NCI-H510A treated with DMSO at 0.1 percent for 48 hours (cell line): ENCODE measurements at places on chromosomes 1 and 21.

- DNase-seq, result no peak
Measured at GRCh38 chr1:235553112-235553551, 48.9 kb upstream of the B3GALNT2 start.

- no peak for DNase-seq
Measured at GRCh38 chr1:218660678-218661053, 315.5 kb downstream of the TGFB2 start.

- DNase-seq, result no peak
Measured at GRCh38 chr1:205410581-205411298, 11.1 kb downstream of the LEMD1 start.

DNA sequence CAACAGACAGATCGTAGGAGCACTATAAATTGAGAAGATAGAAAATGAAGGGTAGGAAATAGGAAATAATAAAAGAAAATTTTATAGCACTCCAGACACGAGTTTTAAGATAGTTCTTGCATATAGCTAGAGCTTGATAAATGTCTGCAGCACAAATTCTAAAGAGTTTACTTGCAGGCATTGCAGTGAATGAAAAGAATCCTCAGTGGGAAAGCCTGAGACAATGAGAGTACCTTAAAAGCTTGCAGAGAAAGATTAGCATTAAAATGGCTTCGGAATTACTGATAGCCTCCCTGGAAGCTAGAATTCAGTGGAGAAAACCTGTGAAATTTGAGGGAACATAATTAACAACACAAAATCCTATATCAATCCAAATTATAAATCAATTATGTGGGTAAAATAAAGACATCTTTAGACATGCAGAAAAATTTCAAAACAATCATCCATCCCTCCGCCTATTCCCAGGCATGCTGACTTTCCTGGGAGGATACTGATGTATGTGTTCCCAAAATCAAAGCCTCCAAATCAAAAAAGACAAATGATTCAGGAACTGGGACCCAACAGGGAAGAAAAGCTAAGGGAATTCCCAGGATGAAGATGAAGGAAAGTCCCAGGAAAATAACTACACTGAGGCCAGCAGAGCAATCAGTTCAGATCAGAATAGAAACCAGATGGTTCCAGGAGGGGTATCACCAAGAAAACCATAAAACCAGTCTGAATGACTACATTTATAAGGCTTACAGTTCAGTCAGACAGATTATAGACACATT lies 305.9 kb upstream of the USP25 start:
- DNase-seq, result no peak

DNA sequence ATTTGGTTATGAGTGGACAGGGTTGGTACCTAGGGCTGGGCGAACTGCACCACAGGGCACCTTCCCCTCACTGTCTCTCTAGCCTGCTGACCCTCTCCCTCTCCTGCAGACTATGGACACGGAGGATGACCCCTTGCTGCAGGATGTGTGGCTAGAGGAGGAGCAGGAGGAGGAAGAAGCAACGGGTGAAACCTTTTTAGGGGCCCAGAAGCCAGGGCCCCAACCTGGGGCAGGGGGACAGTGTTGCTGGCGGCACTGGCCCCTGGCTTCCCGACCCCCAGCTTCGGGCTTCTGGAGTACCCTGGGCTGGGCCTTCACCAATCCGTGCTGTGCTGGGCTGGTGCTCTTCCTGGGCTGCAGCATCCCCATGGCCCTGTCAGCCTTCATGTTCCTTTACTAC lies 21.9 kb downstream of the DISP3 start:
- no peak for DNase-seq

DNA sequence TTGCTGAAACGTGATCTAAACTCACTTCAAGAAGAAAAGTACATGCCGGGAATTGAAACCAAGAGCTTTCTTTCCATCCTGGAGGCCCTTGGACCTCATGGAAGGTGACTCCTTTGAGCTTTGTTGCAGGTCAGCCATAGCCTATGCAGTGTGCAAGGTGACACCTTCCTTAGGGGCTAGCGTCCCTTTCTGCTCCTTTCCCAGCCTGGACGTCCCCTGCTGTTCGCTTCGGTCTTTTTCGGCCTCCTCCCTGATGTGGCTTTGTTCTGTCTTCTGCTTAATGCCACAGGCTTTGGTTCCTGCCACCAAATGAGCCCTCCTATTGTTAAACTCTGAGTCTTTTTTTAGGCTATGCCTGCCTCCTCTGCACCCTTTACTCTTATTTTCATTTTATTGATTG lies 308.8 kb downstream of the BRINP2 start:
- no peak for DNase-seq

DNA sequence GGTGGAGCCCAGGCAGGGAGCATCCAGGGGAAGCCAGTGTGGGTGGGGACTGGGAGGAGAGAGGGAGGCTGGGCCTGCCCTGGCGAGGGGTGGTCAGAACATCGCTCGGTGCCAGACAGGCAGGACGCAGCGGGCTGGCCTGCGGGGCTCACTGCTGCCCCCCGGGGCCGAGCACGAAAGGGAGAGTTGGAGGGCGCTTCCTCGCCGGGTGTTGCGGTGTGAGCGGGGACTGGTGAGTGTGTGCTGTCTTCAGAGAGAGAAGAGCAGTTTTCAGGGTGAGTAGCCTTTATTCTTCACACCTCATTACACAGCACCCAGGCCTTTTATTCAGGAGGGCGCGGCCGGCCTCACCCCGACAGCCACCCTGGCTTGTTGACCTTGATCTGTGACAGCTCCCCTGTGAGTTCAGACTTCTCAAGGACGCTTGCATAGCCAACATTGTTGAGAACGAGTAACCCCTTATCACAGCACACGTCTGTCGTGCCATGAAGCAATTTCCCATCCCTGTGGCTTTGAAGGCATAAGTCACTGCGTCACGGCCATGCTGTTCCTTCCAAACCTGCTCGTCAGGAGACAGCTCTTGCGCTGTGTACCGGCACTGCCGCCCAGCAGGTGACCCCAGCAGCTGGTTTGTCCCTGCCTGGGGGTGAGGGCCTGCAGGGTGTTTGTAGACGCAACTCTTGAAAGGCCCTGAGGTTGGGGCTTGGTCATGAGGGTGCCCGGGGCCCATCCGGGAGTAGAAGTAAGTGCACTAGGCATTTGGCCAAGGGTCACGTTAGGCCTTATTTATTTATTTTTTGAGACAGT lies 54.6 kb downstream of the PRKCZ start:
- peak; percentile 90 for DNase-seq

DNA sequence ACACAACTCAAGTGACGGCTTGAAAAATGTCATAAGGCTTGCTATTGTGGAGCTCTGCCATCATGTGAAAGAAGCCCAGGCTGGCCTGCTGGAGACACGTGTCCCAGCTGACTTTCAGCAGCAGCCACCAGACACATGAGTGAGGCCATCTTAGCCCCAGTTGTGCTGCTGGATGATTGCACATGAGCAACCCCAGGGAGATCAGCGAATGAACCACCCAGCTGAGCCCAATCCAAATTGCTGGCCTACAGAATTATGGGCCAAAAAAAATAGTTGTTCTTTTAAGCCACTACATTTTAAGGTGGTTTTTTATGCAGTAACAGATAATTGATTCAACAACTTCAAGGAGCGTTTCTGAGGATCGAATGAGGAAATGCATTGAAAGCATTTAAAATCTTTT lies 17.5 kb upstream of the CDA start:
- no peak for DNase-seq

- DNase-seq, result no peak
Measured at GRCh38 chr1:119435052-119435451, 20.1 kb downstream of the HSD3B2 start.

- peak; percentile 82 for DNase-seq
Measured at GRCh38 chr1:149917571-149918144, at the start of gene SV2A. SV2A (minus strand) TSS chr1:149917844; CDS start chr1:149913840, 4,004 bp downstream.

DNA sequence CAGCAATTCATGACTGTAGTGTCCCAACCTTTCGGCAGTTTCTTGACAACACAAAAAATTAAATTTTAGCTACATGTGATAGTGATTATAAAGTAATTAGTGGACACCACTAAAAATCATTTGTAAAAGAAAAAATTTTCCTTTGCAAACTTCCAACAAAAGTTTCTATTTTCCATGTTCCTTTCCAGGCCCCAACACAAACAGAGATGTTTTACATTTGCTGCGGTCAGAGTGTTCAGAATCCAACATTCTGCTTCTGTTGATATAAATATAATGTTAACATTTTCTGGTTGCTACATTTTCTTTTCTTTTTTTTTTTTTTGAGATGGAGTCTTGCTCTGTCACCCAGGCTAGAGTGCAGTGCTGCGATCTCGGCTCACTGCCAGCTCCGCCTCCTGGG lies 54.9 kb upstream of the WLS start:
- DNase-seq, result no peak

GRCh38 chr21:26777166-26777565 lies 68.0 kb downstream of the ADAMTS1 start:
- DNase-seq, result no peak

- no peak for DNase-seq
Measured at GRCh38 chr1:116940814-116941599, 31.3 kb downstream of the PTGFRN start.

DNA sequence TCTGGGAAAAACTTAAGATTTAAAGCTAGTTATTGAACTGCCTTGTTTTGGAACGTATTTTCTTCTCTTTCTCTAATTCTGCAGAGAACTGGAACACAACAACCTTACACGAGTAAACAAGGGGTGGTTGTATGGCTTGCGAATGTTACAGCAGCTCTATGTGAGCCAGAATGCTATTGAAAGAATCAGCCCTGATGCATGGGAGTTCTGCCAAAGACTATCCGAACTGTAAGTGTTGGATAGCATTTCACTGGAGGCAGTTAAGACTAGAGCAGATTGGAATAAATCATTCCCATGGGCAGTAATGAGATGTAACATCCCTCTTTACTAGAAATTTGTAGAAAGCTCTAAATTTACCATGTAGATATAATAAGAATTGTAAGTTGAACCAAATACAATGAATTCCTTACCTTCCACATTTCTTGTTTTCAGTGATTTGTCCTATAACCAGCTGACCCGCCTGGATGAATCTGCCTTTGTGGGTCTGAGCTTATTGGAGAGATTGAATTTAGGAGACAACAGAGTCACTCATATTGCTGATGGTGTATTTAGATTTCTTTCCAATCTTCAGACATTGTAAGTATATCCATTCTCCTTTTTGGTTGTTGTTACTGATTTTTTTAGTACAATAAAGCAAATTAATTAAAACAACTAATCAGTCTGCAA lies 22.9 kb downstream of the LRIG2 start:
- DNase-seq, result no peak

DNA sequence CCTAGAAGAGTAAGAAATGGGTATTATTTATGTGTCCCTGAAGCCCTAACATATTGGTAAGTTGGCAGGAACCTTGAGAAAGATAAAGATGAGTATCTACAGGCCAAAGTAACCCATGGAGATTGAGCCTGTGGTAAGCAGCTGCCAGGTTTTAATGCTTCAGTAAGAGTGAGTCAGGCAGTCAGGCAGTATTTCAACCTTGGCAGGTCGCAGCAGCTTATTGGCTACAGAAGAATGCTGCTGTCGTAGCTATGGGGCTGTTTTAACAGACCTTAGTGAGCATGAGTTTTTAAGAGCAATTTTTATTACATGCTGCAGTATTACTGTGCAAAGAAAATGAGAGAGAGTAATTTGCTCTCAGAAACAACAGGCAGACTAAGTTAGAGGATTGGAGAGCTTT lies 10.3 kb upstream of the SLC30A10 start:
- no peak for DNase-seq

DNA sequence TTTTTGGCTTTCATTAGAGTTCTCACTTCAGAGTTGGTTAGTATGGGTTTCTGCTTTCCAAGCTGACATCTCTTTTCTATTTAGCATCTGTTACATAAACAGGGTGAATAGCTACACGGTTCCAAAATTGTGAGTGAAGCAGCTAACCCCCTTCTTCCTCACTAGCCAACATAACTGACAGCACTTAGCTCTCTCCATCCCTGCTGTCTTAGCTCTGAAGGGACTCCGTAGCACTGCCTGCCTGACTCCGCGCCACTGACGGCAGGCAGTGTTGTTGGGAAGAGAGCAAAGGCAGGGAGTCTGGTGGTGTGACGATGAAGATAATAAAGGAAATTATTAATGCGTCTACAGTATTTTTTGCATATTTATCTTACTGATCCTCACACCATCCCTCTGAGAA lies 247.0 kb downstream of the PTBP2 start:
- DNase-seq, result no peak

DNA sequence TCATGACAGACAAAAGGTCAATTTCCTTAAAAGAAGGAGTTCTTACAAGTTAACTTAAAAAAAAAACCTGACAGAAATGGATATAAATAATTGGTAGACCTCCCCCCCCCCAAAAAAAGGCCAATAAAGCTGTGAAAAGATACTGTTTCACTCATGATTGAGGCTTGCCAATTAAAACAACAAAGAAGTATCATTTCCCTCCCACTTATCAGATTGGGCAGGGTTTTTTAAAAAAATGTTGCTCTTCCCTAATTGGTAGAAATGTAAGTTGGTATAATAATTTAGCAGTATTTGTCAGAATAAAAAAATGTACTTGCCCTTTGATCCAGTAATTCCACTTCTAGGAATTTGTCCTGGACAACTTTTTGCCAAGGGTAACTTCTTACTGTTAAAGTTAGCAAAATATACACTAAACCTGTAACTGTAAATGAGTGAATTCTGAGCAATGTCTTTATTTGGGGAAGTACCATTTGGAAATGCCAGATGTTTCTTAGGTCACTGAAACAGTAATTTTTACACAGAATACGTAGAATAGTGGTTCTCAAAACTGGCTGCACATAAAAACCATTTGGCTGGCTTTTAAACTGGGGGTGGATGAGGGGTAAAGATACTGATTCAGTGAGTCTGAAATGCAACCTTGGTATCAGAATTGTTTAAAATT lies 17.5 kb downstream of the RNF2 start:
- DNase-seq, result no peak

- DNase-seq, result no peak
Measured at GRCh38 chr1:83815330-83815729, 183.6 kb downstream of the TTLL7 start.

DNA sequence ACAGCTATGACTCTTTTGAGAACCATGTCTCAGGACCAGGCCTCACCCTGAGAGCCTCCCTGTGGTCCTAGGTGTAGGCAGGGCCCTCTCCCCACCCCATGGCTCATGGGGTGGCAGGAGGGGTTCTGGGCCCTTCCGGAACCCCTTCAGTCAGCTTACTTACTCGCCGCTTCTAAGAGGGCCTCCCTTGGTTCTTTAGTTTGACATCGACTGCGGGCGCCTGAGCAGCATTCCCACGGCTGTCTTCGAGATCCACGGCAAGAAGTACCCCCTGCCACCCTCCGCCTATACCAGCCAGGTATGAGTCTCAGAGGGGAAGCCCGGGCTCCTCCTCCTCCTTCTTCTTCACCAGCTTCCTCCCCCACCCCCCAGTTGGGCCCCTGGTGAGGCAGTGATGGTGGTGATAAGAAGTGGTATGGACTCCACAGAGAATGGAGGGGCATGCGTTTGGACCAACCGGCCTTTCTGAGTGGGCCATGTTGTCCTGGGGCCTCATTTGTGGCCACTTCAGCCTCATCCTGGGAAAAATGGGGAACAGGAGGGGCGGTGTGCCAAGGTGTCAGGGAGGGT lies 28.9 kb downstream of the KCNA10 start:
- DNase-seq, result no peak

- DNase-seq, result no peak
Measured at GRCh38 chr1:160124705-160125478, 9.3 kb downstream of the ATP1A2 start.

DNA sequence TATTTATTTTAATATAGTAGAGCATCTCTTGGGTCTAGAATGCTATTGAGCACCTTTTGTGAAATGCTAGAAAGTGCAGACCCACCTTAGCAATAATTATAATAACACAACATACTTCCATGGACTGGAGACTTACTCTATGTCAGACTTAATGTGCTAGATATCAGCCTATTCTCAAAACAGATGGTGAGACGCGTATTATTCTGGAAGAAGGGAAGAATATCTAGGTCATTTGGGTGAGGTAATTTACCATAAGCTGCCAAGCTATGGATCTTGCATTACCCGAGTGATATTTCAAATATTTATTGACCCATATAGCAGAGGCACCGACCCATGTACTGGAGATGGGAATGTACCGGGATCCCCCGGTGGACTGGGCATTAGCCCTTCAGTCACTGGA lies 20.6 kb upstream of the IFNLR1 start:
- DNase-seq, result no peak
